ENCODE measurements at places on chromosomes 4 and X.

GRCh38 chr4:56182356-56182755, 204.9 kb downstream of the AASDH start:
- no peak for DNase-seq

- DNase-seq, result no peak
These were observed 56.6 kb upstream of the ALB start for GRCh38 chr4:73347497-73347896.

DNA sequence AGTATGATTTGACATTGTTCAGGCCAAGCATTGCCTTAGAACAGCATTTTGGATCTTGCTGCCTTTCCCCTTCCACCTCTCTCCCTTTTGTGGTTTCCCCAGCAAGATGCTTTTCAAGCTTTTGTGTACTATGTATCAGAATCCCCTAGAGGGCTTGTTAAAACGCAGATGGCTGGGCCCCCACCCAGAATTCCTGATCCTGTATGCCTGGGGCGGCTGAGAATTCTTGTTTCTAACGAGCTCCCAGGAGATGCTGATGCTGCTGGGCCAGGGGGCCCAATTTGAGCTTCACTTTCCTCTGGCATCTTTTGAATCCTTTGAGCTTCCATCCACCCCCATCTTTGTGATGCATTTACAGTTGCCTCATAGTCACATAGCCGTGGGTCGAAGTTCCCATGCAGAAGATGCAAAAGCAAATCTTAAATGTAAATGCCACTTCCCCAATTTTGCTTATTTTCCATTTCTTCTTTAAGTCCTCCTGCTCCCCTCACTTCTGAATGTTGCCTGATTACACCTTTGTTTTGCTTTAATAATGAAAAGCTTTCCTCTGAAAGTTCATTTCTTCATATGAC, 18.5 kb downstream of the HCCS start:
- no peak for DNase-seq

DNA sequence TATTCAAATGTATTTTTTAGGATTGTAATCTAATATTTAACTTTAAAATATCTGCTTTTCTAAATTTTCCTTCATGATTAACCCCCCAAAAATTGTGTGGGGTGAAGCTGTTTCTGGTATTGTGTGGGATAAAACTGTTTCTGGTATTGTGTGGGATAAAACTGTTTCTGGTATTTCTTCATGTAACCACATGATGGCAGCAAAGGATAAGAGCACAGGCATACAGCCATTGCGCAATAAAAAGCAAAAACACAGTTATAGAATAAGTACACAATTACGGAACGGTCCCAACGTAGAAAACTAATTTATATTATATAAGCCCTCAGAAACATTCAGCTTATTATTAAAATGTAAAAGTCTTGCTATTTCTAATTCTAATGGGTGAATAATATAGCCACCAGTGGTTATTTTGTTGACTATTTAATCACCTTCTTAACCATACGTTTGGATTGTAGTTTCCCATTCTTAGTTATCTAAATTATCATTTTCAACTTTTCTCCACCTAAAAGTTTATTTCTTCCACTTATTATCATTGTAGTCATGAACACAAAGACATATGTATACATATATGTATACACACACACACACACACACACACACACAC, 333.9 kb upstream of the FSTL5 start:
- DNase-seq, result no peak

- no peak for DNase-seq
These were observed 797 bp downstream of the CD99L2 start for GRCh38 chrX:150897421-150898320.

- no peak for DNase-seq
These were observed 5.0 kb downstream of the FGA start for GRCh38 chr4:154585369-154586018.

DNA sequence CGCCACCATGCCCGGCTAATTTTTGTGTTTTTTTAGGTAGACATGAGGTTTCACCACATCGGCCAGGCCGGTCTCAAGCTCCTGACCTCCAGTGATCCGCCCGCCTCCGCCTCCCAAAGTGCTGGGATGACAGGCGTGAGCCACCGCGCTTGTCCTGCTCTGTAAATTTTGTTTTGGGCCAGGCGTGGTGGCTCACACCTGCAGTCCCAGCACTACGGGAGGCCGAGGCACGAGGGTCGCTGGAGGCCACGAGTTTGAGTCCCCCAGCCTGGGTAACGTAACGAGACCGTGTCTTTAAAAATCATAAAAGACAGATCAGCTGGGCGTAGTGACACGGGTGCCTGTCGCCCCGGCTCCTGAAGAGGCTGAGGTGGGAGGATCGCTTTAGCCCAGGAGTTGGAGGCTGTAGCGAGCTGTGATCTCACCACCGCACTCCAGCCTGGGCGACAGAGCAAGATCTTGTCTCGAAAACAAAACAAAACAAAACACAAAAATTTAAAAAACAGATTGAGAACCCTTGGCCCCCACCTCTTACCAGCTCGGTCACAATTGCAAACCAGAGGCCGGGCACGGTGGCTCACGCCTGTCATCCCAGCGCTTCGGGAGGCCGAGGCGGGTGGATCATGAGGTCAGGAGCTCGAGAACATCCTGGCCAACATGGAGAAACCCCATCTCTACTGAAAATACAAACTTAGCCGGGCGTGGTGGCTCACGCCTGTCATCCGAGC, 34.0 kb upstream of the PPP2R3B start:
- no peak for DNase-seq

- DNase-seq, result no peak
These were observed 89.7 kb downstream of the NEXMIF start for GRCh38 chrX:74835566-74835965.

GRCh38 chr4:43709443-43709842, 739.2 kb downstream of the KCTD8 start:
- DNase-seq, result no peak

GRCh38 chrX:129791336-129791735, 11.6 kb downstream of the SASH3 start:
- DNase-seq, result no peak

GRCh38 chrX:73562458-73562857, 539 bp upstream of the CHIC1 start:
- no peak for DNase-seq

- no peak for DNase-seq
These were observed 15.7 kb upstream of the ODAM start for GRCh38 chr4:70179811-70180210.

DNA sequence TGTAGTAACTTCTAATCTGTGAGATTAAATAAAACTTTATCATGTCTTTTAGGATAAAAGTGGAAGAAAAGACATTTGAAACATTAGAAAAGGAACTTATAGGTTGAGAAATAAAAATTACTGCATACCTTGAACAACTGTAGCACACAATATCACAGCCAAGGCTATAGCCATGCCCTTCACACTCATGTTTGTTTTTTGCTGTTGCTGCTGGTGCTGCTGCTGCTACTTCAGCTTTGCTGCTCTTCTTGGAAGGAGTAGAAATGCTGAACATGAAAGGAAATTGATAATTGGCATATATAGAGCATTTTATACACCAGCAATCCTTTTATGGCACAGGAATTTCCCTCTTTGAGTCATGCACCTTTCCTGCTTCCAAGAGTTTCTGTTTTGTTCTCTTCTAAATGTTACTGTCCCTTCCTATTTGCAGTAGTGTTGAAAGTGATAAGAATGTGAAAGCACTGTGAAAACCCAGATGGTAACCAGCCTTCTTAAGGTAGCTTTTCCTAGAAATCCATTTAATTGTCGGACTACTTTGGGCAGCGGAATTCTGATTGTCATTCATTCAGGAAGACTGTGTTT, at the start of gene CXCL11:
CXCL11 (minus strand) TSS at position 272 of the 582 bp plus-strand sequence; CDS start at position 189, 83 bp downstream.
- DNase-seq, result no peak

DNA sequence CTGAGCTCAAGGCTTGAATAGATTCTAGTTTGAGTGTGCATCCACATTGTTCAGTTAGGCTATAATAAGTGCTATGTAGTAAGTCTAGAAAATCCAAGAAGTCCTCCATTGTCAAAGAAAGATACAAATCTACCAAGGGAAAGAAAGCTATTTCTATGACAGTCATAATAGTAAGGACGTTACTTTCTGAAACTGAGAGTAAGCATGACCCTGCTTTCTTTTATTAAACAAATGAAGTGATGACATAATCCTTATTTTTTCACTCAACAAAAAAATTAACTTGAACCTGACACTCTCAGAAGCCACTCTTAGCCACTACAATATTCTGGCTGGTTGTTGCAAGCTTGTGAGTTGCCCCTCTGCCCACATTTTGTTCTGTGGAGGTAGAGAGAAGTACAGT, 33.8 kb upstream of the AMELX start:
- no peak for DNase-seq

DNA sequence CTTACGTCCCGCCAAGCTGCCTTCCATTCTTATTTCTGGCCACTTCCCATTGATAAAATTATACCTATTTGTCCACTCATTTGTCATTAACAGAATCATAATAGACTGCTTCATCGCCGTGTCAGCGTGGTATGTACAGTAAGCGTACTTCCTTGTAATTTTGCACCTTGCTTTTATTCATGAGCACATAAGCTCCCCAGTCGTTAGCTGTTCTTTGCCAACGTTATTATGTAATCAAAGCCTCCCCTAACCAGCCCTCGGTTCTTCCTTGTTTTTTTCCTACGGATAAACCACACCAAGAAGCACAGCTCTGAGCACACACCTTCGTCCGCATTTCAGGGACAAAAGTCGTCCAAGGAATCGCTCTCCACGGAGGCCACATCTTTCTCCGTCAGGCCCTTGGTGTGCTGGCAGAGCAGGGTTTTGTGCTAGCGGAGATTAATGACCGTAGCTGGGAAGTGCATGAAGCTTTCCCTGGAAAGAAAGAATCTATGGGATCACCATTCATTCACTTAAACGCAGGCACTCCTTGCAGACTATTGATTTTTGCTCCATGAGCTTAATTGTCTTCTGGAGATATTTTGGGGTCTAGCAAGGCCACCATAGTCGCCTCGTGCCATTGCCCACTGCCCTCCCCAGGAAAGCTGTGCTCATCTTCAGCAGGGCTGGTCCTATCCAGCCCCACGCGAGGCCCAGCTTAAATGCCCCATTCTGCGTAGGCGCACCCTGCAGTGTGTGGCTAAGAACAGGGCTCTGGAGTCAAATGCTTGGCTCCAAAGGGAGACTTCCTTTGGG, 200.9 kb upstream of the PSAPL1 start:
- no peak for DNase-seq

GRCh38 chrX:115690511-115691216, 129.7 kb downstream of the PLS3 start:
- DNase-seq, result peak; percentile 33

- no peak for DNase-seq
These were observed 139.7 kb downstream of the LRBA start for GRCh38 chr4:150875367-150875766.

DNA sequence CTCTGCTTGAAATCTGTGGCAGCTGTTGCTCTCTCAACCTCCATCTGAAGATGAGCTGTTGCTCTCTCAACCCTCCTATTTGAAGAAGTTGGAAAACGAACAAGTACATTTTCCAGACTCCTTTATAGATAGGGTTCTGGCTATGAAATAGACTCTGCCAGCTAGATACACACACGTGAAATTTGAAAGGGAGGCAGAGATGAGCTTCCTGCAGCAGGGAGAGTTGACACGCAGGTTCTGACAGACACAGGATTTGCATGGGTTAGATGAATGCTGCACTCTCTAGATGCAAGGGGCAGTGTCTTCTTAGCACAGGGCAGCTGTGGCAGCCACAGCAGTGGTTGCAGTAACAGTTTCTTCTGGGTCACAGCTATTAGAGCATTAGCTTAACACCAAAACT, 8.0 kb upstream of the PYURF start:
- DNase-seq, result no peak

- DNase-seq, result peak; percentile 7
These were observed 3.4 kb downstream of the GRID2 start for GRCh38 chr4:92307181-92307580.

GRCh38 chr4:156783966-156784365, 187.6 kb downstream of the PDGFC start:
- no peak for DNase-seq

DNA sequence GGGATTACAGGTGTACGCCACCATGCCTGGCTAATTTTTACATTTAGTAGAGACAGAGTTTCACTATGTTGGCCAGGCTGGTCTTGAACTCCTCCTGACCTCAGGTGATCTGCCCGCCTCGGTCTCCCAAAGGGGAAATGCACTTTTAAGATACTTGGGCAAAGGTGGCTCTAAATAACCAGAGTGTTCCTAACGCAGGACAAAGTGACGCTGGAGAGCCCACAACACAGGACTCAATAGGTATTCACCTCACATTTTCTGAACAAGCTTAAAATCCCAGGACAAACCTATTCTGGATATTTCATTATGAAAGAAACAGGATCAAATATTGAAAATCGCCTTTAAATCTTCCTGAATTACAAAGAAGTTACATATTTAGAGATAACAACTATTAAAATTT, 69.0 kb downstream of the WDFY3 start:
- DNase-seq, result no peak

DNA sequence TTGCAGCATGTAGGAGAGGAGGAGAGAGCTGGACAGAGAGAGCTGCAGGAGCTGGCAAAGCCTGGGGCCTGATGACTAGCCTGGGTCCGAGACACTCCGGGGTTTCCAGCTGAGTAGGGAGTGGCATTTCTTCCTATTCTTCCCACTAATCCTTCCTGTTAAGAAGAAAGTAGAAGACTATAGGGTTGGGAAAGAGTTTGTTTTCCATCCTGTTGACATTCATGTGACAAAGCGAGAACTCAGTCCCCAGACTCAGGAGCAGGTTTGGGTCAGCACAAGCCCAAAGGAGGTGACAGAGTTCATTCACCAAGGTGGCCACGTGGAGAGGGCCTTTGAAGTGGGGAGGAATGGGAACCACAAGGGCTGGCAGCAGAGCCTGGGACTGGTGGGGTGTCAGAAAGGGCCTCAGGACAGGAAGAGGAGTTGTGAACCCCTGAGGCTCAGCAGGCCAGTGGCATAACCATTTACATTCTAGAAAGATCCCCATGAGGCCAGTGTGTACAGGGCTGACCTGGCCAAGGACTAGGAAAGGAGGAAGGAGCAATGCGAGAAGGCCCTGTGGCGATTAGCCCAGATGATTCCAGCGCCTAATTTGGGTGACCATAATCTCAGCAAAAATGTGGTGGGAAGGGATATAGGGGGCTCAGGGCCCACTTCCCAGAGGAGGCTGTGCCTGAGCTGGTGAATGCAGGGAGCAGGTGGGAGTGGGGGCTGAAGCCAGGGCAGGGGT, 3.3 kb upstream of the HAUS3 start:
- no peak for DNase-seq

- DNase-seq, result no peak
These were observed 276.9 kb upstream of the TACR3 start for GRCh38 chr4:103996637-103997036.

DNA sequence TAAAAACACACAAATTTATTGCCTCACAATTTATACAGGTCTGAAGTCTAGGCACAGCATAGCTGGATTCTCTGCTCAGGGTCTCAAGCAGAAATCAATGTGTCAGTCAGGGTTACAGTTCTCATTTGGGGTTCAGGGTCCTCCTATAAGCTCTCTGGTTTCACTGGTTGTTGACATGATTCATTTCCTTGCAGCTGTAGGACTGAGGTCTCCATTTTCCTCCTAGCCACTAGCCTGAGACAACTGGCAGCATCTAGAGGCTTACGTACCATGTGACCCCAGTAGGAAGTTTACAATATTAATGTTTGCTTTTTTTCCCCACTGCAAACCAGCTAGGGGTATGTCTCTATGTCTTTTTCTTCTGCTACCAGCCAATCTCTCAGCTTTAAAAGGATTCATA, 102.5 kb downstream of the CPEB2 start:
- DNase-seq, result no peak

GRCh38 chr4:15658136-15658770, 3.1 kb upstream of the FBXL5 start:
- DNase-seq, result no peak

- DNase-seq, result no peak
These were observed 20.5 kb downstream of the SLC25A5 start for GRCh38 chrX:119488749-119489148.

Measured in DMS79 (cell line).